ENCODE measurements at places on chromosomes 12 and 14.

DNA sequence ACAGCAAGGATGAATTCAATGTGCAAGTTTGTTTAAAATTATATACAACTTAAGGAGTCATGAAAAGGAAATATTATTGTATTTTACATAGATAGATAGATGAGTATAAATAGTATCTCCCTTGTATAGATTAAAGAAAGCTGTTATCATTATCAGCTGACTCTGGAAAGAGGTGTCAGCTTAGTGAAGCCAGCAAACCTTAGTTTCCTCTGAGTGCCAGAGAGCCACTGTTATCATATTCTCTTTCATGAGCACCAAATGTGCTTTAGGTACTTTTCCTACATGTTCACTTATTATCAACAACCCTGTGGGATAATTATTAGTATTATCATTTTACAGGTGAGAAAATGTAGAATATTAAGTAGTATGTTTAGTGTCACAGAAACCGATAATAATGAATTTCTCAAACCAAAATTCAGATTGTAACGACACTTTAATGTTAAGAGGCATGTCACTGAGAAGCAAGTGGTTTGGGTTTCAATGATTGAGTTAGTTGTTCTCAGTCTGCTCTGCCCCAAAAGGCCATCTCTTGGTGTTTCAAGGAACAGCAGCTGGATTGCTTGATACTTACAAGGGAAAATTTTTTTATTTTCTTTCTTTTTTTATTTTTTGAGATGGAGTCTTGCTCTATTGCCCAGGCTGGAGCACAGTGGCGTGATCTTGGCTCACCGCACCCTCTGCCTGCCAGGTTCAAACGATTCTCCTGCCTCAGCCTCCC, 53.7 kb downstream of the PLEKHA5 start:
- DNase-seq, result no peak

GRCh38 chr14:82667501-82667900, 1133.8 kb upstream of the SEL1L start:
- DNase-seq, result no peak

DNA sequence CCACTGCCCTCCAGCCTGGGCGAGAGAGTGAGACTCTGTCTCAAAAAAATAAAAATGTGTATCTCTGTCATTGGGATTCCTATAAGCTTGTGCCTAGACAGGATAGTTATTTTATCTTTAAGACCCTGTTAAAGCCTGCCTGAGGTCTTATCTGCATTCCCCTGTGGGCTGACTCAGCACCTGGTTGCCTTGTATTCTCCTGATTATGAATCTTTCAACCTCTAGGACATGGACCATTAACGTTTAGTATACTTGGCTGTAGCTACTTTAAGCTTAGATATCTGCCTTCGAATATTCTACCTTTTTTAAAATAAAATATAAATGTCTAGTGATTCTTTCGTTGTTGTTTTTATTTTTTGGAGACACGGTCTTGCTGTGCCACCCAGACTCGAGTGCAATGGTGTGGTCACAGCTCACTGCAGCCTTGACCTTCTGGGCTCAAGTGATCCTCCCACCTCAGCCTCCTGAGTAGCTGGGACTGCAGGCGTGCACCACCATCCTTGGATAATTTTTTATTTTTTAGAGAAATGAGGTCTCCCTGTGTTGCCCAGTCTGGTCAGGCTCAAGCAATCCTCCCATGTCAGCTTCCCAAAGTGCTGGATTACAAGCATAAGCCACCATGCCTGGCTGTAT, 41.3 kb downstream of the RESF1 start:
- no peak for DNase-seq

- no peak for DNase-seq
Measured at GRCh38 chr12:52391618-52392002, 6.2 kb upstream of the KRT84 start.

GRCh38 chr12:58068706-58069105, 127.3 kb downstream of the ATP23 start:
- DNase-seq, result no peak

DNA sequence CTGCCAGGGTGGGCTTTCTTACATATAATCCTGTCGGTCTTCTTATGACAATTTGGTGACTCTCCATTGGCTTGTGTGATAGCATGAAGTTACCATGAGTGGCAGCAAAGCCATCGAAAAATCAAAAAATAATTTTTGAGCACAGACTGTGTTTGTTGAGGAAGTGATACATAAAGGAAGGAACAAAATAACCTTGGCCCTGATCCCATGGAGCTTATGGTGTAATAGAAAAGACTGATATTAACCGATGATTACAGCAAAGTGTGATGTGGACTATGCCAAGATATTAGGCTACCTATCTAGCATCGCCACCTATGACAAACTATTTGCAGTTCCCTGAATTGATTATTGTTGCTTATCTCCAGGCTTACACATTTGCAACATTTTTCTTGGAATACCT, 383.2 kb downstream of the AEBP2 start:
- DNase-seq, result no peak

DNA sequence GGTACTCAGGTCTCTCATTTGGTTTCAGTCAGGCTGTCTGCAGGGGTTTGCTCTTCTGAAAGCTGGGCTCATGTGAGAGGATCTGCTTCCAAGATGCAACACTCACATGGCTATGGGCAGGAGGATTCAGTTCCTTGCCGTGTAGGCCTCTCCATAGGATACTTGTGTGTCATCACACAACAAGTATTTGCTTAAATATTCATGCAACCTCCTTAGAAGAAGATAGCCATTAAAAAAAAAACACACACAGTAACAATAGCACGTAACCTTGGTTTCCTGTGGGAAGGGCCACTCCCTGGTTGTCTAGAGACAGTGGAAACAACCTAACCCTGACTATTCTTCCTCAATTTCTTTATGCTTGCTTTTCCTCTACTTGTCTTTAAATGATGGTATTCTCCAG, 31.8 kb upstream of the CLEC4E start:
- DNase-seq, result no peak

- no peak for DNase-seq
Measured at GRCh38 chr14:54784657-54785056, 118.0 kb downstream of the GCH1 start.

- DNase-seq, result no peak
Measured at GRCh38 chr12:1189163-1189562, 198.1 kb downstream of the ERC1 start.

- no peak for DNase-seq
Measured at GRCh38 chr14:60738843-60739508, 4.4 kb downstream of the MNAT1 start.

DNA sequence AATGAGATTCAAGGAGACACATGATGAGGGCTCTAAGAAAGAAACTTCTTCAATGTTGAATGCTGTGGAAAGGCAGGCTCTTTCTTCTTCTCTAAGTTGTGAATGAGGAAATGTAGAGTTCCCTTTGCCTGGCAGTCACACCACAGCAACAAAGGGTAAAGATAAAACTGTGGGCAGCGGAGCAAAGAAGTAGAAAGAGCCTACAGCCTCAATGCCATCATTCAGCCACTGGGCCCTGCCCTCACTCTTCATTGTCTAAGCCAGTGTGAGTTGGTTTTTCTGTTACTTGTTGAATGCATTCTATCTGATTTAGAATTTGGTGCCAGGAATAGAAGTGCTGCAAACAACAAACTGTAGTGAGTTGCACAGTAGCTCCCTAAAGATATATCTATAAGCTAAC, 12.2 kb downstream of the SDR9C7 start:
- DNase-seq, result no peak

All from activated gamma-delta T cell treated with Interleukin-2 at 50 U/mL for 16 hours (primary cell).